ENCODE measurements at places on chromosomes 13 and 19. TPM values are rescaled to one million over a fixed set of nuclear protein-coding genes. Genes with fewer than 3 reads are reported as not detected.

KLHL1 gene
- 0.91 TPM for total RNA-seq

ZNF816 gene
- total RNA-seq, result 6.3 TPM

KCNRG gene
- 6.0 TPM for total RNA-seq

KASH5 gene
- total RNA-seq, result not detected

ZNF667 gene
- 2.8 TPM for total RNA-seq

ZNF175 gene
- total RNA-seq, result 4.6 TPM

MAMSTR gene
- 1.6 TPM for total RNA-seq

BEST2 gene
- 1.8 TPM for total RNA-seq

PLK5 gene
- total RNA-seq, result not detected

SF3A2 gene
- total RNA-seq, result 42.5 TPM

NAXD gene
- 53.7 TPM for total RNA-seq

ZNF132 gene
- 5.9 TPM for total RNA-seq

ZNF91 gene
- 16.8 TPM for total RNA-seq

OR7A10 gene
- not detected for total RNA-seq

ODAD3 gene
- total RNA-seq, result not detected

PRR19 gene
- 0.88 TPM for total RNA-seq

ZFP30 gene
- 7.4 TPM for total RNA-seq

FAM216B gene
- 0.16 TPM for total RNA-seq

TTC9B gene
- not detected for total RNA-seq

PGLYRP2 gene
- total RNA-seq, result not detected

OLFM2 gene
- total RNA-seq, result 25.9 TPM

ZNF541 gene
- total RNA-seq, result under 0.01 TPM

CBY2 gene
- not detected for total RNA-seq

TMEM38A gene
- total RNA-seq, result 1.4 TPM

NKG7 gene
- total RNA-seq, result not detected

LGI4 gene
- not detected for total RNA-seq

ANKRD27 gene
- total RNA-seq, result 20.7 TPM

RETN gene
- not detected for total RNA-seq

TNNI3 gene
- total RNA-seq, result not detected

PSG6 gene
- not detected for total RNA-seq

SKA3 gene
- total RNA-seq, result 6.1 TPM

YJEFN3 gene
- total RNA-seq, result 0.26 TPM

DAND5 gene
- total RNA-seq, result not detected

ZGLP1 gene
- total RNA-seq, result 0.32 TPM

ZNF432 gene
- total RNA-seq, result 3.6 TPM

MYO16 gene
- total RNA-seq, result 0.08 TPM
